ENCODE measurements at places on chromosomes 11 and 22. TPM values are rescaled to one million over a fixed set of nuclear protein-coding genes. Genes with fewer than 3 reads are reported as not detected.

The BEST1 gene
- total RNA-seq = 3.9 TPM

The MUC2 gene
- 0.26 TPM for total RNA-seq

The NAALADL1 gene
- total RNA-seq = 7.0 TPM

The MGAT3 gene
- total RNA-seq = 13.7 TPM

The MMP27 gene
- not detected for total RNA-seq

The COMMD9 gene
- total RNA-seq = 38.4 TPM

The TEX54 gene
- total RNA-seq = not detected

The SERPING1 gene
- total RNA-seq = 198 TPM

The CHADL gene
- 7.7 TPM for total RNA-seq

The CCT8L2 gene
- not detected for total RNA-seq

The BANF1 gene
- total RNA-seq = 186 TPM

DNA sequence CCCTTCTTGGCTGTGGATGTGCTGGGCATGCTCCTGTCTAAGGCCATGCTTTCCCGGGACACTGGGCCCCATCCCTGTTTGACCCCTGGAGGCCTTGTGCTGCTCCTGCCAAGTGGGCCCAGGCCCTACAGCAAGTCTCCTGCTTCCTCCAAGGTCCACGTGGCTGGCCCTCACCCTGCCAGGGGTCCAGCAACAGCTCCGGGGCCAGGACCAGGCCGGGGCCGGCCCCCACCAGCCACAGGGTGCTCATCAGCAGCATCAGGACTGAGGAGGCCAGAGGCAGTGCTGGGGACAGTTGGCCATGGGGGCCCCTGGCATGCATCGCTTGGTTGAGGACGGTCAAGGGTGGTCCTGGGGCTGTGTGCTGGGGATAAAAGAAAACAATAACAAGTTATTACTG lies 2.5 kb downstream of the RHBDD3 start:
- DNase-seq = no peak

DNA sequence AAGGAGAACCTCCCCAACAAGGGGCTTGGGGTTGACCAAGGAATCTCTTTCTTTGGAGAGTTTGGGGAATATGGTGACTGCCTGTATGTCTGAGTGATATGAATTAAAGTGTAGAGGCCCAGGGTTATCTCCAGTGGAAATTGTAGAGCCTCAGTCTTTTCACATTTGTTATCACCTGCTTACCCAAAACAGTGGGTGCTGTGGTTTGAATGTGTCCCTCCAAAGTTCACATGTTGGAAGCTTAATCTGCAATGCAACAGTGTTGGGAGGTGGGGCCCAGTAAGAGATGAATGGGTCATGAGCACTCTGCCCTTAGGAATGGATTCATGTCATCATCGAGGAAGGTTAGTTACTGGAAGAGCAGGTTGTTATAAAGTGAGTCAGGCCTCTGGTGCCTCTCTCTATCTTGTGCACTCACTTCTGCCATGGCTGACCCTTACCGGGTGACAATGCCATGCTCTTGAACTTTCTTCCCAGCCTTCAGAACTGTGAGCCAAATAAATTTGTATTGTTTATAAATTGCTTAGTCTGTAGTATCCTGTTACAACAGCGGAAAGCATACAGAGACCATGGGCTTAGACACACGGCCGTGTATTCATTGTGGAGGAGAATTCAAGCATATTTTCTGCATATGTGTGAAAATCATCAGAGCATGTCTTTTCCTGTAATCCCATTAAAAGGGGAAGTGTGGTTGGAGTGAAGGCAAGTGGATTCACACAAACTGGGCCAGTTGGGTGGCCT lies 114.1 kb upstream of the TBCEL start:
- no peak for DNase-seq

DNA sequence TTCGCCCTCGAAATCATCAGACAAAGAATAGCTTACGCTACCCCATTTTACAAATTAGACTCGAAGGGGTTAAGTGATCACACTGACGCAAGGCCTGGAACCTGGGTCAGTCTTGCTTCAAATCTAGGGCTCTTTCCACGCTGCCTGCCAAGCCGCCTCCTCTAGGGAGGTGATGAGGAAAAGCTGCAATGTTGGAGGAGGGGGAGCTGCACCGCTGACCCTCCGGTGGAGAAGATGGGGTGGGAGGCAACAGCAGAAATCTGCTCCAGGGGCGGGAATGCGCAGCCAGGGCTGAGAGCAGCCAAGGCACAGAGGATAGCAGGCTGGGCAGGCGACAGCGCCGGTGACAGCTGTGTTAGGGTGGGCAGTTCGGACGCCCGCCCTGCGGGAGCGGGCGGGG lies 595 bp downstream of the SYVN1 start:
- no peak for DNase-seq

DNA sequence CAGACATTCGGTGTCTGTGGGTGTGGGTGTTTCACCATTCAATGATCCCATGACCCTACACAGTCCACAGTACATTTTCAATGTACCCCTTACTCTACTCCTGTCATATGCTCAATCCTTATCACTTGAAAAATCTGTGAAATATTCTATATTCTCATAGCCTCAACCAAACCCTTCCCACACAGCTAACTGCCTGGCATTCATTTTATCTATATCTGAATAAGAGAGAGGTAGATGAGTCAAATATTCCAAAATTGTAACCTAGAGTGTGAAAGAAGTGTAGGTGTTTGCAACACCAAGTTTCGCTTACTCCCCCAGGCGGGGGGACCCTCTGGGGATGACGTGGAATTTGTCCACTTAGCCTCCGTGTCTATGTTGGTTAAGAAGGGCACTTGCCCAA lies 354.8 kb downstream of the ETS1 start:
- DNase-seq = no peak

DNA sequence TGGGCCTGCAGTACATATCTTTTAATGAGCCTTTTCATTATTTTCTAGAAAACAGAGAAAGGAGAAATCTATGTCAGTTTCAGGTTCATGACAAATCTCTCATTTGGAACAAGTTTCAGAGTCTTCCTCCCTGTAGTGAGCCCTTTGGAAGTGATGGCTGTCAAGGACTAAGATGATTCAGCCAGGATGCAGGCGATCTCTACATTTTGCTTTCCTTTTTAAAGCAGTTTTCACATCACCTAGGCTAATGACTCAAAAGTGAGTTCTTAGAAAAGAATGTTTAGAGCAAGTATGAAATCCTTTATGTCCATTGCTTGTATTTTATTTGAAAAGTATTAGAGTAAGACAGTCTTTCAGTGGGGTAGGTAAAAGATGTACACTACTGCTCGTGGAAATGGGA lies 130.1 kb downstream of the TRPC6 start:
- no peak for DNase-seq

GRCh38 chr22:38867471-38868285 lies 4.3 kb downstream of the CBX6 start:
- no peak for DNase-seq

GRCh38 chr11:111778047-111778558 lies 11.9 kb upstream of the PPP2R1B start:
- no peak for DNase-seq

GRCh38 chr22:22939588-22940368 lies 52.2 kb downstream of the IGLL5 start:
- no peak for DNase-seq

DNA sequence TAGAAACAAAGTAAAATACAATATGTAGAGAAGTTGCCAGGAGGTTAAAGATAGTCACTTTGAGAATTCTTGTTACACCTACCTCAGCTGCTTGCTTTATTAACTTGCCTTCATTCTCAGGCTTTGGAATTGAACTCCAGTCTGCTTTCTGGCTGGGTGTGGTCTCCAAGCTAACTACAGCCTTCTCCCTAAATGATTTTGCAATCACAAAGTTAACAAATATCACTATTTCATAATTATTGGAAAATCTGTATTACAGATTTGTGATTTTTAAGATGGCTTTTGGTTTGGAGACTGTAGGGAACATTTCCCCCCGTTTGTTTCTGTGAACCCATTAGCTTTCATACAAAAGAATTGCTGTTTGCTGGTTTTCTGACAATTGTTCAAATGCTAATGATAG lies 2.2 kb downstream of the PLAAT5 start:
- DNase-seq = no peak

DNA sequence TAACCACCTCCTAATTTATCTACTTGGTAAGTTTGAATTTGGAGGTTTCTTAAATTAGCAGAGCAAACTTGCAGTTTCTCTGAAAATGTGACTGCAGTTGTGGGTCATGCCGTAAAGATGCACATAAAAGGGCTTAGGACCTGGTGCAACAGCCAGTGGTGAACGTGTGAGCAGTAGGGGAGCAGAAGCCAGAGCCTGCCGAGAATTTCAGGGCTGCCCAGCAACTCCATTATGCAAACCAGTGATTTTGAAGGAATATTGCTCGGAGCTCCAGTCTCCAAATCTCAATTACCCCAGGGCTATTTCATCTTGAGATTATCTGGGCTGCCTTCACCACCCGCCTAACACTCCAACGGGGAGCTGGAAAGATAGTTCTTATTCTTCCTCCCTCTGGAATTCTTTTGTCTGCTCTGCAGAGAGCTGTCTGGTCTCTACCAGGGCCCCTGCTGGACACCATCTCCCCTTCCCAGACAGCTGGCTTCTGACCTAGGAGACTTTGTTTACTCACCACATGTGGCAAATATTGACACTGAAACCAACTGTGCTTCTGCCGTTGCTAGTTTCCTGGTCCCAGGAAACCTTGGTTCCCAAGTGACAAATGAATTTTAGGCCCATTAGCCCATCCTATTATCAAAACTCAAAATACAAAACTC lies 93.9 kb downstream of the DSCAML1 start:
- no peak for DNase-seq

- no peak for DNase-seq
Measured at GRCh38 chr11:86191874-86192273, 52.7 kb upstream of the EED start.

- DNase-seq = no peak
Measured at GRCh38 chr11:34792814-34793258, 123.3 kb downstream of the APIP start.

DNA sequence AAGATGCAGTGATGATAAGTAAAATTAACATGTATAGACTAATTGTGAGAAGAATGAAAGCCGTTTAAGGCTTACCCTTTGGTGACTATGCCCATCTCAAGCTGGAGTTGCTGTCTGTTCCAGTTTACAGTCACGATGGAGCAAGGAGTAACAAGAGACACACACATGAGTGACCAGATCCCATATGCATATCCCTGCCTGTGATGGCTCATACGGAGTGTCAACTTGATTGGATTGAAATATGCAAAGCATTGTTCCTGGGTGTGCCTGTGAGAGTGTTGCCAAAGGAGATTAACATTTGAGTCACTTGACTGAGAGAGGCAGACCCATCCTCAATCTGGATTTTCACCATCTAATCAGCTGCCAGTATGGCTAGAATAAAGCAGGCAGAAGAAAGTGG lies 786.8 kb downstream of the FAM181B start:
- no peak for DNase-seq

GRCh38 chr11:111330234-111330893 lies 32.0 kb downstream of the POU2AF3 start:
- no peak for DNase-seq

GRCh38 chr11:126355926-126356897 lies 726 bp downstream of the ST3GAL4 start:
- peak; percentile 62 for DNase-seq

DNA sequence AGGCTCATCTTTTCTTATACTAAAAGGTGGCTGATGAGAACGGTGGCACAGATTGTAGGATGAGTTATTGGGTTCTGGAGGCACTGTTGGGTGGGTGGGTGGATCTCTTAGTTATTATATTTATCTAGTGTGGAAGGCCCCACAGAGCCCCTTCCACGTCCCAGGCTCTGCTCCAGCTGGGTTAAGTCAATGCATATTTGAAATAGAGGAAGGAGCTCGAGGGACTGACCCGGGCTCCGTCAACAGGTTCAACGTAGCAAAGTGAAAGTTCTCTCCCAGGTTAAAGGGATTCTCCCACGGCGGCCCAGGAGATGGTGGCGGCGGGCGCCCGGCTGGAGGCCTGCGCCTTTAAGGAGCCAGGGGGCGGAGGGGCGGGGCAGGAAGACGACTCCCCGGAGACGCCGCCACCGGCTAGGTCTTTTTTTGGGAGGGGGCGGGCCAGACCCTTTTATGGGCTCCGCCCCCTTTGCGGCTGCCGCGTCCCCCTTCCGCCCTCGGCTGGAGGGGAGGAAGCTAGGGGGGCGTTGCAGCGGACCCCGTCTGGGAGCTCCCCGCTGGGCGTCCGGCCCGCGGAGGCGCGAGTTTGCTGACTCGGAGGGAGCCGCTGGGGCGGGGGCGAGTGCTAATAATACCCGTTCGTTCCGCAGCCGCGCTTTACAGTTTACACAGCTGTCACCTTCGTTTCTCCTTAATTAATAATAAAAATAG lies 1.5 kb upstream of the INPPL1 start:
- DNase-seq = peak; percentile 96

DNA sequence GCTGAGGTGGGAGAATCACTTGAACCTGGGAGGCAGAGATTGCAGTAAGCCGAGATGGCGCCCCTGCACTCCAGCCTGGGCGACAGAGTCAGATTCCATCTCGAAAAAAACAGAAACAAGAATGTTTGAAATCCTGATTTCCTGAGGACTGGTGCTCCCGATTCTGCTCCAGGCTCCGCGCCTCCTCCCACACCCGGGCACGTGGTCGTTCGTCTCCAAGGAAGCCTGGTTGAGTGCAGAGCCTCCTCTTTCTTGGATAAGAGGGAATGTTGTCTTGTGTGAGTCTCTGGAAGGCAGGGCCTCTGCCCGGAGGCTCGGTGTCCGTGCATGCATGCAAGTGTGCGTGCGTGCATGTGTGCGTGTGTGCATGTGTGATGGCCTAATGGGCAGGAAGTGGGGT lies 30.1 kb downstream of the BRSK2 start:
- no peak for DNase-seq

GRCh38 chr22:40376149-40376548 lies 5.8 kb downstream of the SGSM3 start:
- DNase-seq = no peak

DNA sequence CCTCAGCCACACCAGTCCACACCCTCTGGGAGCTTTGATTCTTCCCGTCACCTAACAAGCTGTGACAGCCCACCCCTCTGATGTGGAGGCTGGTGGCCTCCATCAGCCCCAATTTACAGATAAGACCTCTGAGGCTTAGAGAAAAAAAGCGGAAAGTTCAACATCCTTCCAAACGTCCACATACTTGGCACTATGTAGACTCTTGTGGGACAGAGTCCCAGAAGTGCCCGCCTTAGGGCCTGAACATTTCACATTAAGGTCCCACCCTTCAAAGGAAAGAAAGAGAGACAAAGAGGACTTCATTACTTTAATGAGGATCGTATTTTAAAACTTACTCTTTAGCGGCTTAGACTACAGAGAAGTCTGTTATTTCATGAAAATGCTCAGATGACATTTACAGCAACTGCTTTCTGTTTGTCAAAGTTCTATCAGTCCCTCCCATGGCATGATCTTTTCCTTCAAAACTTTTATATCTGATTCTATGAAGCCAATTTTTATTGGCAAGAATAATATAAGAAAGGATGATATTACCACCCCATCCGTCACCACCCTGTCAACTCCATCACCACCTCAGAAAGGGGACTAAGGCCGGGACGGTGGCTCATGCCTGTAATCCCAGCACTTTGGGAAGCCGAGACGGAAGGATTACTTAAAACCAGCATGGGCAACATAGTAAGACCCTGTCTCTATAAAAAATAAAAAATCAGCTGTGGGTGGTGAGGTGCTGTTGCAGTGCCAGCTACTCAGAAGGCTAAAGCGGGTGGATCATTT lies 15.7 kb upstream of the SCGB1A1 start:
- no peak for DNase-seq
